ENCODE measurements at places on chromosomes 11 and 22.

DNA sequence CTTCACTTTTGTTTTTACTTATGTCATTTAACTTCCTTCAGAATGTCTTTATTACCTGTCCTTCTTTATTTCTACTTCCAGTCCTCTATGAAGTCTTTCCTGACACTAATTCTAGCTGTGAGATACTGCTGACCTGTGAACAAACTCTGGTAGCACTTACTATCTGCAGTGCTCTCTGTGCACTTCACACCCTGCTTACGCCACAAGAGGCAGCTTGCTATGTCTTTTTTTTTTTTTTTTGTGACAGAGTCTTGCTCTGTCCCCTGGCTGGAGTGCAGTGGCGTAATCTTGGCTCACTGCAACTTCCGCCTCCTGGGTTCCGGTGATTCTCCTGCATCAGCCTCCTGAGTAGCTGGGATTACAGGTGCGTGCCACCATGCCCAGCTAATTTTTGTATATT lies 10.7 kb downstream of the STIM1 start:
- DNase-seq, result no peak

DNA sequence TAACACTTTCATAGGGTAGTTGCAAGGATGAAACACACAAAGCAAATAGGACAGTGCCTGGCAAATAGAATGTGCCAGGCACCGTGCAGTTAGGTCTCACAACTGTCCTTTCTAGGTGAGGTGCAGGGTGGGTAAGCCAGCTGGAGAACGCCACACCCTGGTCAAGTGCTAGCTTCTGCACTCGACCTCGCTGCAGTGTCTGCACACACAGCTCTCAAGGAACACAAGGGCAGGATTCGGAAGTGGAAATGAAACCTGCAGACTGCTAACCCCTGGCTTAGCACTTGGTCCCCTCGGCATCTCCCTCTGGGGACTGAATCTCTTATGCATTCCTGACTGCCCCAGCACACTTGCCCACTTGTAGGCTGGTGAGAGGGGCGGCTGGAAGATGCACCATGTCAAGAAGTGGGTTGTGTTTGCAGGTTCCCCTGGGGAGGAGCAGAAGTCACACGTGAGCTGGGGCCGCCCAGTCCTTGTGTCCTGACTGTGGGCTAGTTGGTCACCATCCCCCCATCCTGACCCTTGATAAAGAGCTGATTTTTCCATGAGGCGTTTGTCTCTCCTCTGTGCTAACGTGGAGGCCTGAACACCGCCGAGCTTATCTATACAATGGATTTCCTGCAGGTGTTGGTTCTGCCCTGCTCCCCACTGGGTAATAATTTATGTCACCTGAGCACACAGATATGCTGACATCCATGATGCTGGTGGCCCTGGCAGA lies 89.0 kb downstream of the MICAL2 start:
- no peak for DNase-seq

DNA sequence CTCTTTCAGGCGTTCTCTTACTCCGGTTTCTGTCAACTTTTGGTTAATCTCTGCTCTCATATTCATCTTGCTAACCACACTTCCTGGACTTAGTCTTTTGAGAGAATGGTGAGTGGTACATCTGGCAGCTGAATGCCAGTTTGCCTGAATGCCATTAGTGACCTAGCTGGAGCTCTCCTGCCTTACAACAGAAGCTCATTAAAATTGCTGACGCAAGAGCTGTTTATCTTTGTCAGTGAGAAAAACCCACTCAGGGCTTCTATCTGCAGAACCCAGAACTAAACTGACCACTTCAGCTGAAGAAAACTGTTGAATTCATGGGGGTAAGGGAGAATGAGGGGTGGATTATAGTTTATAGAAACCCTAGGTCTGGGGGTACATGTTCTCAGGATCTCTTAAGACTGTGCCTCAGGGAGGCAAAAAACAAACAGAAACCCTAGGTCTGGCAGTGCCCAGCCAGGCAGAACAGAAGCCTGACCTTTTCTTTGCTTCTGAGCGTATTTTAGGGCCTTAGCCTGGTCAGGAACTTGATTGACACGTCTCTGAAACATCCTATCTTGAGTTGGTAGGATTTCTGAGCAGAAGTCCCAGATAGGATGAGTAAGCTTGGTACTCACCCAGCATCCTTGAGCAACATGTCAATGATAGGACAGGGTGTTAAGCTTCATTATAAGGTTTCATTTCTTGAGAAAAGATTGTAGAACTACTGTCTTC lies 52.8 kb upstream of the YWHAH start:
- no peak for DNase-seq

DNA sequence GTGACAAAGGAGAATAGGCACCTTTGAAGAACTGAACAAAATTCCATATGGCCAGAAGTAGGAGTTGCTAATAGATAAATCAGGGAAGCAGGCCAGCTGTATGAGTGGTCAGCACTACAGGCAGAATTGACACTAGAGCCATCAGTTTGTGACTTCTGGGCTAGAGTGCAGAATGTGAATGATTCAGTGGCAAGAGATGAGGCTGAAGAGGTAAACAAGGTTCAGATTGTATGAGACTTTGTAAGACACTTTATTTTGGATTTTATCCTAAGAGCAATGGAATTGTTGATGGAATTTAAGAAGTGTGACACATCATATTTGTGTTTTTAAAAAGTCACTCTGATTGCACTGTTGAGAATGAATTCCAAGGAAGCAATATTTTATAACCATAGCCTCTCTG lies 12.9 kb downstream of the BIRC3 start:
- no peak for DNase-seq

- no peak for DNase-seq
These were observed 3.8 kb upstream of the INCENP start for GRCh38 chr11:62120001-62120400.

- DNase-seq, result no peak
These were observed 6.2 kb upstream of the RBM4B start for GRCh38 chr11:66683877-66684276.

DNA sequence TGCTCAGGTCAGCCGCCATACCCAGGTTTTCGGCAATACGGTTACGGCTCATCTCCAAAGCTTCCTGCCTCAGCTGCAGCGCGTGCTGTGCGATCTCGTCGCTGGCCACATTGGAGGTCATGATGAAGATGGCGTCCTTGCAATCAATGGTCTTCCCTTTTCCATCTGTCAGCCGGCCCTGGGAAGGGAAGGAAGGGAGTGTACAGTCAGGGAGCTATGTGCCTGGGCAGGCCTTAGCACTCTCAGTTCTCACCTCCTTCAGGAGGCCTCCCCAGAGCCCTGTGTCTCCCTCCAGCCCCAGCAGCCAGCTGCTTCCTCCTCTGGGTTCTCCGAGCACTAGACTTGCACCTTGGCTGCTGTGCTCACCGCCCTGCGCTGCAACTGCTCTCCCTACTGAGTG lies 51.5 kb upstream of the PHOX2A start:
- DNase-seq, result no peak

DNA sequence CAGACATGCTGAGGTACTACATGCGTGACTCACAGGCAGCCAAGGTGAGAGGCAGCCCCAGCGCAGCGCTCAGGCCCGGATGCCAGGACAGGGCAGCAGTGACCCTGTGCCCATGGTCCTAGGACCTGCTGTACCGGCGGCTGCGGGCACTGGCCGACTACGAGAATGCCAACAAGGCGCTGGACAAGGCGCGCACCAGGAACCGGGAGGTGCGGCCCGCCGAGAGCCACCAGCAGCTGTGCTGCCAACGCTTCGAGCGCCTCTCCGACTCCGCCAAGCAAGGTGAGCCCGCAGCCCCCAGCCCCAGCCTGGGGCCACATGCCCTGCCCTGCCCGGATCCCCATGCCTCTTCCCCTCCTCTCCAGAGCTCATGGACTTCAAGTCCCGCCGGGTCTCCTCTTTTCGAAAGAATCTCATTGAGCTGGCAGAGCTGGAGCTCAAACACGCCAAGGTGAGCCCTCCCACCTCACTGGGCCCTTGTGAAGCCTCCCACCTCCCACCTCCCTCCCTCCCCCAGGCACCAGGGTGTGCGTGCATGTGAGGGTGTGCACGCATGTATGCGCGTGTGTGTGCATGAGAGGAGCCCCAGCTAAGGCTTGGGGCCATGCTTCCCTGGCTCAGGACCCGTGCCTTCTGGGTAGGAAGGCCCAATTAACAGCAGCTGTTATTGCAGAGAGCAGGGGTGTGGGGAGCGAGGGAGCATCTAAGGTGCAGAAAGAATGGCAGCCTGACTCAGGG lies 5.3 kb downstream of the CFL1 start:
- DNase-seq, result no peak

- DNase-seq, result no peak
These were observed 6.9 kb upstream of the SORL1 start for GRCh38 chr11:121445071-121445768.

DNA sequence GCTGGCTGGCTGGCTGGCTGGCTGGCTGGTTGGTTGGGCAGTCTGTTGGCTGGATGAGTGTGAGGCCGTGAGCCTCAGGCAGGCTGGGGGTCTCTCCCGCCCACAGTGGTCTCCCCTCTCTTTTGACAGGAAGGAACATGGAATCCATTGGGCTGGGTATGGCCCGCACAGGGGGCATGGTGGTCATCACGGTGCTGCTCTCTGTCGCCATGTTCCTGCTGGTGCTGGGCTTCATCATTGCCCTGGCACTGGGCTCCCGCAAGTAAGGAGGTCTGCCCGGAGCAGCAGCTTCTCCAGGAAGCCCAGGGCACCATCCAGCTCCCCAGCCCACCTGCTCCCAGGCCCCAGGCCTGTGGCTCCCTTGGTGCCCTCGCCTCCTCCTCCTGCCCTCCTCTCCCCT lies 1.9 kb downstream of the UPK2 start:
- no peak for DNase-seq

- no peak for DNase-seq
These were observed 161.9 kb downstream of the INSC start for GRCh38 chr11:15276621-15277020.

GRCh38 chr11:20529757-20530156 lies 69.7 kb upstream of the SLC6A5 start:
- no peak for DNase-seq

DNA sequence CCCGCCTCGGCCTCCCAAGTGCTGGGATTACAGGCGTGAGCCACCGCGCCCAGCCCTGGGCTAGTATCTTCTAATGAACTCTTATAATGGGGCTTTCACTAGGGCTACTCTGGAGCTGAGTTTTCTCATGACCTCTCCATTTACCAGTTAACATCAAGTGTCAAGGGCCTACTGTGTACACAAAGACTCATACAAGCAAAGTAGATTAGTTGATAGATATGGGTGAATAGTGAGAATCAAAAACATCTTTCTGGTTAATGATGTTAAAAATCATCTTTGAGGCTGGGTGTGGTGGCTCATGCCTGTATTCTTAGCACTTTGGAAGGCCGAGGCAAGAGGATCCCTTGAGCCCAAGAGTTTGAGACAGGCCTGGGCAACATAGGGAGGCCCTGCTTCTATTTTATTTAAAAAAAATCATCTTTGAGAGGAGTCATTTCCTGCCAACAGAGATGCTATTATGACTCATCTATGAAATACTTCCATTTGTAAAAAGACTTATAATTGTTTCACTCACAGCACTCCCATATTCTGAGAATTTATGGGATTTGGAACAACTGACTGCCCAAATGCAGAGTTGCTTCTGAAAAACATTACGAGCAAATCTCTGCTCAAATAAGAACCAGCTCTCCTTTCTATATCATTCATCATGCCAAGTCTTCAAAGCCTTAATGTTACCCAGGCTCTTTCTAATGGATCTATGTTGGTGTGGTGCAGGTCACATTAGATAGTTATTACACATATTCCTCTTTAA lies 57.0 kb downstream of the GDPD4 start:
- DNase-seq, result no peak

DNA sequence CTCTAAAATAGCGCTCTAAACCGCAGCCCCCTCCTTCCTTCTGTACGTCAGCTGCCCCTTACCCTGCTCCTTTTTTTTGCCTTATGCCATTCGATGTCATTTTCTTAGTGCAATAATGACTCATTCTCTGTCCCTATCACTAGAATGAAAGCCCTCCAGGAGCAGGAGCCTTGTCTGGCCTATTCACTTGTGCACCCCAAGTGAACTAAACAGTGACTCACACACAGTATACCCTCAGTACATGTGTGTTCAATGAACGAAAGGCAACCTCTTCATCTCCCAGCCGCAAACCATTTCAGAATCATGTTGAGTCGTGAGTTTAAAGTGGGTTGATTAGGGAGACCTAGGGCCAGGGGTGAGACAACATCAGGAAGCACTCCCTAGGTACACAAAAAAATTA lies 50.7 kb upstream of the SPATA19 start:
- DNase-seq, result no peak

- DNase-seq, result no peak
These were observed 20.0 kb upstream of the TALDO1 start for GRCh38 chr11:727281-727701.

GRCh38 chr22:35977136-35977535 lies 51.5 kb downstream of the RBFOX2 start:
- DNase-seq, result no peak

DNA sequence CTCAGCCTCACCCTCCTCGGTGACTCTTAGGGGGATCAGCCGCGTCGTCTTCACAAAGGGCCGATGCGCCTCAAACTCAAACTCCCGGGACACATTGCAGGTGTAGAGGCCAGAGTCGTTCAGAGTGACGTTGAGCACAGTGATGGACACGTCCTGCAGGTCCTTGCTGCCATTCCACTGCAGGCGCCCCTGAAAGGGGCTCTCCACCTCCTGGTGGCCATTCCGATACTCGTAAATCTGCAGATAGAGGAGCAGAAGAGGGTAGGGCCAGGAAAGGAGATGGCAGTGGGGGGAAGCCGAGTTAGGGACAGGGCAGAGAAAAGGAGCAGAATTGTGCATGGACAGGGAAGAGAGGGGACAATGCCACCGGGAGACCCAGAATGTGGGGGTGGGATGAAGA lies 12.0 kb downstream of the SCN3B start:
- DNase-seq, result no peak

GRCh38 chr11:69215784-69216415 lies 60.2 kb downstream of the SMIM38 start:
- no peak for DNase-seq

DNA sequence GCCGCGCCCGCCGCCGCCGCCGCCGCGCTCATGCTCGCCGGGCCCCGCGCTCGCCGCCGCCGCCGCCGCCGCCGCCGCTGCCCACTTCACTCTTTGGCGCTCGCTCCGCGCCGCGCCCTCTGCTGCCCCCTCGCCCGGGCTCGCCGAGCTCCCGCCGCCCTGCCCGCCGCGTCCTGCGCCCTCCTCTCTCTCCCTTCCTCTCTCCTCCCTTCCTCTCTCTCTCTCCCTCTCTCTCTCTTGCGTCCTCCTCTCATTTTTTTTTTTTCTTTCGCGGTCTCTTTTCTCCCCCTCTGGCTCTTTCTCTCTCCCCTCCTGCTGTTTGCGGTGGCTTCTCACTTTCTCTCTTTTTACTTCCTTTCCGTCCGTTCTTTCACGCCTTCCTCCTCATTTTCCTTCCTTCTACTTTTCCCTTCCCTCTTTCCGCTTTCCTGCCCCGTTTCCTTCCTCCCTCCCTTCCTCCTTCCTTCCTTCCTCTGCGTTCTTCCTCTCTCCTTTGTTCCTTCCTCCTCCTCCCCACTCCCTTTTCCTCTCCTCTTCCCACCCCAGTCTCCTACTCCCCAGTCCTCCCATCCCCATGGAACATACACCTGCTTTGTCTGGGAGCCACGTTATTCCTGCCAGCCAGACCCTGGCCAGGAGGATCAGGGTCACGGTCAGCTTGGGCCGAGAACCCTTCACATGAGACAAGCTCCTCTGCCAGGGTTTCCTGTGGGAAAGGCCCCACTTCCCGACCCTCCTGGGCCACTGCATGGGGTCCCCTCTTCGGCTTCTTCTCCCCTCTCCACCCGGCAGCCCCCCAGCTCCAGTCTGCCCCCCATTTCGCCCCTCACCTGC lies 19.3 kb upstream of the SHISAL1 start:
- no peak for DNase-seq

Measured in amniotic stem cell (primary cell).